ENCODE measurements at places on chromosomes 7 and 10. TPM values are rescaled to one million over a fixed set of nuclear protein-coding genes. Genes with fewer than 3 reads are reported as not detected.

Gene CALCR
- not detected for total RNA-seq

Gene C10orf143
- total RNA-seq: 3.1 TPM

Gene HYAL4
- total RNA-seq: not detected

Gene SLC25A40
- total RNA-seq: 48.7 TPM

Gene ADIRF
- not detected for total RNA-seq

Gene STRIP2
- 73.5 TPM for total RNA-seq

Data from activated T-helper 2 cell treated with anti-CD3 and anti-CD28 coated beads, Interferon-gamma antibody, Interleukin-2, Interleukin-4, amounts not matched to agents 10 μg/mL and 5 μg/mL and 100 μg/mL, durations not matched to agents 14 hours and 24 hours and 36 hours (primary cell).